ENCODE measurements at places on chromosomes 5 and 9.

- no peak for DNase-seq
These were observed 25.1 kb downstream of the CACNA1B start for GRCh38 chr9:137902646-137903045.

DNA sequence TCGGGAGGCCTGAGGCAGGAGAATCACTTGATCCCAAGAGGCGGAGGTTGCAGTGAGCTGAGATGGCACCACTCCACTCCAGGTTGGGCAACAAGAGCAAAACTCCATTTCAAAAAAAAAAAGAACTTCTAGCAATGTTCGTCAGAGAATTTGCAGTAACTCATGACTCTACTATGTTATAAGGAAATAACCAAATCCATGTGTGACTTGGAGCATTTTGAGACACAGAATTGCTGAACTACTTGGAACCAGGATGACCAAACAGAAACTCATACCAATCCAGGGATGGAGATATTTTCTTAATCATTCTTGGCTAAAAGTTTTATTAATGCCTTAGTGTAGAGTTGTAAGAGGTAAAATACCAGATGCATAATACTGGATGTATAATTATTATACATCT lies 99.9 kb upstream of the BNC2 start:
- DNase-seq = no peak

- no peak for DNase-seq
These were observed 339.2 kb downstream of the PIK3R1 start for GRCh38 chr5:68554571-68555279.

GRCh38 chr9:88759364-88759763 lies 224.4 kb downstream of the NXNL2 start:
- no peak for DNase-seq

DNA sequence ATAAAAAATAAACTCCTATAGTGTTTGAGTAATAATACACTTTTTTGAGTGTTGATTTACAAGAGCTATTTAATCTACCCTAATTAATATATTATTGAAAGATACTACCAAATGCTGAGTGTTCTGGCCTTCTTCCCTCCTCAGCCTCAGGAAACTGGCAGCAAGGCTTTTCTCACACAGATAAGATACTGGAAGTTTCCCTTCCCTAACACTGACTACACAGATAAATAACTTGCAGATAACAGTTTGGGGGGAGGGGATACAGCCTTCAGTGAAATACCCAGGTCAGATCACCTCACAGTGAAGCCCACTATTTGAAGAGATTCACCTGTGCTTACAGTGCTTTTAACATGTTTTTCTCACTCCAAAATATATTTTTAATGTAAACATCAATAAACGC lies 1.6 kb upstream of the NIPSNAP3A start:
- no peak for DNase-seq

All from CD4-positive, alpha-beta T cell treated with Interleukin-6 at 100 ng/mL for 8 hours (primary cell).